ENCODE measurements at places on chromosomes 3 and 15.

DNA sequence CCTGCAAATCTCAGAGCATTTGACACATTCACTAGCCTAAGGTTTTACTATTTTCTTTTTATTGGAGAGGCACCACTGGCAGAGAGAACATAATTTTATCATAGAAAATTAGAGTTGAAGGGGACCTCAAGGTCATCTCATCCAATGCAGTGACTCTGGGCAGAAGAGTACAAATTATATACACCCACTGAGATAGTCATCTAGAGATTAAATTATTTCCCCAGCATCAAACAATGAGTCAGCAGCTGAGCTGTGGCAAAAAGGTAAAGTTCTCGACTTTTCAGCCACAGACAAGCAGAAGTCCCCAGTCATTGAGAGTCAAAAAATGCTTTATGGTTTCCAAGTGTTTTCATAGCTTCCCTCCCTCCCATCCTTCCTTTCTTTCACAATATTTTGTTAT lies 39.3 kb upstream of the SEMA6D start:
- no peak for DNase-seq

- peak; percentile 6 for DNase-seq
Observed at GRCh38 chr3:182182531-182182968, 470.8 kb downstream of the SOX2 start.

GRCh38 chr3:173380681-173381080 lies 16.9 kb upstream of the NLGN1 start:
- no peak for DNase-seq

DNA sequence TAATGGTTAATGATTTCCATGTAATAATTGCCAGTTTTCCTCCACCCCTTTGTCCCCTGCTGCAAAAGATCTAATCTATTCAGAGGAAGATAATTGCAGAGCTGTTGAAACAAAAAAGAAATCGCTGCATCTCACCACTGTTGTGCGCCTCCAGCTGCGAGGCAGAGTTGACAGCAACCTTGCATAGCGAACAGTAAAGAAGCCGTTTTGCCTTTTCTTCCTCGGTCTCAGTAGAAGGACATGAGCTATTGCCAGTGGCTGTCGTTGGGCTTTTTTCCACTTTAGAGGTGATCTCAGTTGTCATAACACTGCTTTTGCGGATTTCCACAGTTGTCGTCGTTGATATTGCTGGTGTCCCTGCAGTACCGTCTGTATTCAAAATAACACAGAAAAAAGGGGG lies 314.2 kb downstream of the ZNF385D start:
- DNase-seq, result no peak

- DNase-seq, result no peak
Observed at GRCh38 chr3:65112751-65113300, 425.0 kb upstream of the ADAMTS9 start.

- DNase-seq, result no peak
Observed at GRCh38 chr3:62955126-62955525, 79.9 kb upstream of the CADPS start.

- DNase-seq, result peak; percentile 47
Observed at GRCh38 chr3:8756671-8757070, 12.7 kb downstream of the OXTR start.

DNA sequence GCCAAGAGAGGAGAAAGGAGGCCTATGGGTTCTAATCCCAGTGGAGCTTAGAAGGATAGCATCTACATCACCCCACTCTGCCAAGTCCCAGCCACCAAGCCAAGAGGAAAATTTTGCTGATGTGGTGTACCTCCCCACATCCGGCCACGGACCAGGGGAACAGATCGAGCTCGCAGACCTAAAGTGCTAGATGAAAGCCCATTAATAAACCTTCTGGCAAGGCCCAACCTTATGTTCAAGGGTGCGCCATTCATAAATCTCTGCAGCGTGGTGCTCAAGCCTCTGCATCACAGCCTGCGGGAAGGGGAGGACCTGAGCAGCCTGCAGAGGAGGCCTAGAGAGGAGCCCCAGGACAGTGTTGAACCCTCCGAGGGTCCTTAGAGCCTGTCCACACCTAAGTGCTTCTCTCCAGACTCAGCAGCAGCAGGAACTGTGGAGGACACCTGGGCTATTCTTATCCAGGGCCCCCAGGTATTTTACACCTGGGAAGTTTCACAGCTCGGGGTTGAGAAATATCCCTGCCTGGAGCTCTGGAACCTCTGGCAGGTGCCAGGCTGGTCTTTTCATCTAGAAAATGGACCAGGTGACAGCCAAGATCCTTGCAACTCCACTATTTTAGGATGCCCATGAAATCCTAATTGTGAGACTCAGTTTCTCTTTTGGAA lies 68.0 kb downstream of the MRPL46 start:
- DNase-seq, result no peak

GRCh38 chr15:22949074-22949547 lies 31.1 kb downstream of the CYFIP1 start:
- peak; percentile 41 for DNase-seq

DNA sequence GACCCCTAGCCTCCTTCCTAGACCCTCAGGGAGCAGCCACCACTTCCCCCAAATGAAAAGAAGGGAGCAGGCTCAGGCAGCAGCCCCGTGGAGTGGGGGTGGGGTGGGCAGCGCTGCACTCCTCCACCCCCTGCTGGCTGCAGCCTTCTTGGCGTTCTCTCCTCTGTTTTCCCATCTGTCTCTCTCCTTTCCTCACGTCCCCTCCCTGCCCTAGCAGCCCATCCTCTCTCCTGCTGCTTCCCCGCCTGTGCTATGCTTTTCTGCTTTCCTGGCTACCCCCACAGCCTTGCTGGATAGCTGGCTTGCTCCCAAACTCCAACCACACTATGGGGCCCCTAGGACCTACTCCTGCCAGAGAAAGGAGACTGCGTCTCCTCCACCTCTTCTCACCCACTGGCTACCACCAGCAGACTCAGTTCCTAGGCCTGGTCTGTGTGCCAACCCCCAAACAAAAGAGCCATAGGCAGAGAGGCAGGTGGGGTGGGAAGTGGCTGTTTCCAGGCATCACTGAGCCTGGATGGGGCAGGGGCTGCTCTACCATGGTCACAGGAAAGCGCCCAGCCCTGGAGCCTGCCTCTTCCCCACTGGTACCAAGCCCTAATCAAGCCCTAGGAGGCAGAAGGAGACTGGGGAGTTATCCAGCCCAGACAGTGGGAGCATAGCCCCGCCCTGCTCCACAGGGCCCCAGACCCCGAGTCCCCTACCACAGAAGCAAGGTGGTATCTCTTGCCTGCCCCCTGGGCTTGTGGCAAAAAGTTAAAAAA lies 3.4 kb upstream of the DISP2 start:
- DNase-seq, result peak; percentile 37

DNA sequence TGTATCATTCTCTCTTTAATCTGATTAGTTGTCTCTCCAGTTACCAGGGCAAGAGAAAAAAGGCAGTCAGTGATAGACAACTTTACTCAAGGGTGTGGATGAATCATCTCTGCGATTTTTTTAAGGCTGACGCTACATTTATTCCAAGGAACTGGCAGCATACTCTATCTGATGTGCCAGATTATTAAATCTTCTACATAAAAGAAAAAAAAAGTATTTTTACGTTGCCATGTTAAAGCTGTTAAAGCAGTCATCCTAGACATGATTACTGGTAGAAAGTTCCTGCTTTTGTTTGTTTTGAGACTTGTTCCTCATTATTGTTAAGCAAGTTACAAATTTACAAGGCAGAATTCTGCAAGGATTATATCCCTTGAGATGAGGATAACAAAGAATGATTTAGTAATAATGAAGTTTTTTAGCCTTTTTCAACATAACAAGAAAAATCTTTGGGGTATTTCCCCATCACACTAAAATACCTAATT lies 121.7 kb downstream of the CBLB start:
- peak; percentile 66 for DNase-seq

- no peak for DNase-seq
Observed at GRCh38 chr15:93324186-93324975, 235.4 kb upstream of the RGMA start.

GRCh38 chr3:150376001-150376848 lies 31.9 kb upstream of the TSC22D2 start:
- peak; percentile 51 for DNase-seq

- peak; percentile 79 for DNase-seq
Observed at GRCh38 chr3:64084640-64085039, 61.3 kb upstream of the PSMD6 start.

DNA sequence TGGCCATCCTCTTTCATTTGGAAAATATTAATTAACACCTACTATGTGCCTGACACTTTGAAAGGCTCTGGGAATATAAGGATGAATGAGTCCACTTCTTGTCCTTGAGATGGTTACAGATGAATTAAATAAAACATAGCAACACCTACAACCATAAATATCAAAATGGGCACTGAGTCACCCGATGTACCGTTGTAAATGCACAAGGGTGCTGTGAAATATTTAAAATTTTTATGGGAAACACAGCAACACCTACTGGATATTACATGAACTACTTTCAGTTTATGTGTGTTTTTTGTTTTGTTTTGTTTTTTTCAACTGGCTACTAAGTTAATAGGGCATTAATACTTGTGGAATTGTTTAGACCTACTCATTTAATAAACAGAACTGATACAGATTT lies 239.0 kb upstream of the NAALADL2 start:
- peak; percentile 50 for DNase-seq

DNA sequence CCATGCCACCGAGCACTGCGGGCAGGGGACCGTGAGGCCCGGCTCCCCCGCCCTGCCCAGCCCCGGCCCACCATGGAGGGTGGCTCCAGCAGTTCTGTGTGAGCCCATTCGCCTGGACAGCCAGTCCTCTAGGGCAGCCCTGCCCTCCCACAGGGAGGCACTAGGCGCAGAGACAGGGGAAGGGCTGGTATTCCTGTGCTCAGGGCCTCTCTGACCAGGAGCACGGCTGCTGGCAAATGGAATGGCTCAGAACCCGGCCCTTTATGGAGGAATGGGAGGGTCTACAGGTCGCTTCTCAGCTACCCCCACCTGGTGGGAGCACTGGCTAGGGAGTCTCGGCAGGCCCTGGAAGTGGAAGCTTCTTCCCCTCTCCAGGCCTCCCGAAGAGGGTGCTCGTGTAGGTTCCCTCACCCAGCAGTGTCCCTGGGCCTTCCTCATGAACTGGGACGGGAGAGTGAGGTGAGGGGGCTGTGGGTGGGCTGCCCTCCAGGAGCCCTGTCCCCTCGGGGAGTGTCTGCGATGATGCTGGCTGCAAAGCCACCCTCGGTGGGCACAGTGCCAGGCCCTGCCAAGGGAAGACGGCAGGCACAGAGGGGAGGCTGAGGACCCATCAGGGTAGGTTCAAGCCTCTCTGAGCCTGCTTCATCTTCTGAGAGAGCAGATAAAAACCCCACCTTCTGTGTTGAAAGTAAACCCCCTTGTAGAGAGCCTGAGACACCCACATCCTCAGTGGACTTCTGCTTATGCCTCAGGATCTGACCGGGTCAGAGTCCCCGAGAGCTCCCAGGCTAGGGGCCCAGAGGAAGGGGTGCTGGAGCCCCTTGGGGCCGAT lies 1.5 kb downstream of the MELTF start:
- DNase-seq, result no peak

- DNase-seq, result no peak
Observed at GRCh38 chr3:159892801-159893200, 95.8 kb upstream of the IL12A start.

DNA sequence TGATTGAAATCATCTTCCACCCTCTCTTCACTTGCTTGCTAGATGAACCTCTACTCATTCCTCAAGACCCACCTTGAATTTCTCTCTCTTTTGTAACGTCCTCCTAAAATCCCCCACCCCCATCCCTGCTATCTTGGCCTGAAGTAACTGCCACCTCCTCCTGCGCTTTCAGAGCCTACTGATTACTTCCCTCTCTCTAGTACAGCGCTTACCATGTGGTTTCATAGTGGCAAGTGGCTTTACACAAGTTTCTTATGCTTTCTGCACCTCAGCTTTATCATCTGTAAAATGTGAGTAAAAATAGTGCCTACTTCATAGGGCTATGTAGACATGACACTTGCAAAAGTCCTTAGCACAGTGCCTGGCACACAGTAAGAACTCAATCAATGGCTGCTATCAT lies 28.7 kb upstream of the DAZL start:
- DNase-seq, result no peak

GRCh38 chr3:128803307-128803706 lies 76.1 kb upstream of the ACAD9 start:
- DNase-seq, result no peak

GRCh38 chr3:18282507-18282906 lies 142.6 kb downstream of the SATB1 start:
- no peak for DNase-seq

DNA sequence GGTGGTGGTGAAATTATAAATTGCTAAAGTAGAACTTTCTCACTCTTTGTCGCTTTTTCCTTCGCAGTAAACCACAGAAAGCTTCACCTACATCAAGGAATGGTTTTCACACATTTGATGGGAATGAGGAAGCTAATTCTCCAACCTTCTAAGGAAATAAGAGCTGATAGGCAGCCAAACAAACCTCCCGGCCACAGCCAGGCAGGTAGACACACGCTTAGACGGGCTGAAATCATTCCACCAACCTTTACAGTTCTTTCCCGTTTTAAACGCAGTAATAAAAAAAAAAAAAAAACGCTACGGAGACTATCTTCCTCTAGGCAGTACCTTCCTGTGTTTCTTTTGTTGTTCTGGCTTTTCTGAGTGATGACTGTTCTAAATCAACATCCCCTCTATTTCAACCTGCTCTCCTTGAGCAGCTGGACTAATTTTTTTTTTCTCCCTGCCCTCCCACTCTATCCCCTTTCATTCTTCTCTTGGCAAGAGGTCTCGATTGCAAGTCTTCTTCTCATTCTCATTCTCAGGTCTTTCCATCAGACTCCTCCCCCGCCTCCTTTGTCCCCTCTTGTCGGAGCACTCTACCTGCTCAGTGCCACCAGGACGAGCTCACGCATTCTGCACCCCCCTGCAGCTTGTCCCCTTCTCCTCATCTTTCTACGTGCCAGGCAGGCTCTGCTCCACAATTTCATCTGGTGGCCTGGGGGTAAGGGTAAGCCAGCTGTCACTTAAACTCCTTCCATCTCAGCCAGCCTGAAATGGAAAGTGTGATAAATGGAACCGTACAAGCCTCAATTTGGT lies 391.1 kb upstream of the MDFIC2 start:
- no peak for DNase-seq

DNA sequence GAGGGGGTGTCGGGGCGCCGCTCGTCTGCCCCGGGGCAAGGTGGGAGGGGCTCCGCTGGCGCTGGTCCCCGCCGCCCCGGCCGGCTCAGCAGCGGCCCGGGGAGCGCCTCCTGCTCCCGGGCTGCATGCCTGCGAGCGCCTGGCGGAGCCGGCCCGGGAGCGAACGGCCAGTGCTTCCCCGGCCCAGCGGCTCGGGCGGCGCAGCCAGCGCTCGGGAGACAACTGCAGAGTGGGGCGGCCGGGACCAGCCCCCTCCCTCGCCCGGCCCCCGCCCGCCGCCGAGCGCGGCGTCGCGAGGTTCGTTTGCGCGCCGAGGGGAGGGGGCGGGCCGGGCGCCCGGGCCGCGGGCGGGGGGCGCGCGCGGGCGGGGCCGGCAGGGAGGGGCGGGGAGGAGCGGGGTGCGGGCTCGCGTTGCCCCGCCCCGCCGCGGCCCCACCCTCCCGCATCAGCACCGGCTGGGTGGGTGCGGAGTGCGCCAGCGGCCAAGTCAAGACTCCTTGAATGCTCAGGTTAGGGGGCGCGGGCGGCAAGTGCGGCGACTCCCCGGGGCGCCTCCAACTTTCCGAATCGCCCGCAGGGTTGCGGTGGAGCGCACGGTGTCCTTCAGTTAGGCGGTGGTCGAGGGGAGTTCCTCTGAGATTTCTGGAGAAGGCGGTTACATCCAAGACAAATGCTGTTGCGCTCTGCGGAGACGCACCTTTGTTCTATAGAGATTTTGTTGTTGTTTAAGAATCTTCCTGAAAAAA lies at the start of gene RGMA:
Gene RGMA (minus strand): TSS at position 231 of the 746 bp plus-strand sequence. CDS start 279 bp downstream, outside the sequence.
- no peak for DNase-seq

GRCh38 chr15:56496635-56497034 lies 31.7 kb upstream of the MNS1 start:
- peak; percentile 76 for DNase-seq
